ENCODE measurements at places on chromosomes 3 and 15.

- no peak for DNase-seq
These were observed 15.3 kb downstream of the DPH6 start for GRCh38 chr15:35530698-35531097.

DNA sequence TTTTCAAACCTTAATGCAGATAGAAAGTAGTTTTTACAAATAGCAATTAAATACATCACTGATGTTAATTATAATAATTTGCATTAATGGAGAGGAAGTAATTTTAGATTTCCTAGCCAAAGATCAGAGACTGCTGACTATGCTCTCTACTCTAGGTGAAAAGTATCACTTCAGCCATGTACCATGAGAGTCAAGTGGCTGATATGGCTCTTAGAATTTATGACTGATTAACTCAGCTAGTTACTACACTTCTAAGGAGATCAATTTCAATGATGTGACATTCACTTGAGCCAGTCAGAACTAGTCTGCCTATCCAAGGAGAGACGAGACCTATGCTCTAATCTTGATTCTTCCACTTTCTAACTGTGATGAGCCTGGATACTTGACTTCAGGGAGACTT lies 405.7 kb upstream of the RORA start:
- DNase-seq: no peak

- no peak for DNase-seq
These were observed 1.2 kb upstream of the HYAL1 start for GRCh38 chr3:50304601-50305000.

GRCh38 chr3:49868862-49869466 lies 742 bp downstream of the CAMKV start:
- DNase-seq: no peak

GRCh38 chr3:36219398-36219797 lies 160.9 kb upstream of the STAC start:
- DNase-seq: no peak

DNA sequence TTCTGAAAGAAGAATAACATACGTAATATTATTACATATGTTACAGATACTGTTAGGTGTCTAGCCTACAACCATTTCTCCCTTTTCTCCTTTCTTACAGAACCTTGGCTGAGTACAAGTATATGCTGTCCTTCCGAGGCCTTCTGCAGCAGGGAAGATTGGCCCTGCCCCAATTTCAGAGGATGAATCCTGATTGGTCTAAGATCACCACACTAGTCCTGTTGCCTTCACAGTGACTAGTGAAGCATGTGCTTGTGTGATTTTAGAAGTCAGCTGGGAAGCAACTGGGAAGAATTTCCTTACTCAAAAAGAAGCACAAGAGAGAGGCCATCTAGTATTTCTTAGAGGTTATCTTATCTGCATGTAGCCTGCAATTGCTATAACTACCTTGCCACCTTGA lies 30.6 kb upstream of the MECOM start:
- no peak for DNase-seq

DNA sequence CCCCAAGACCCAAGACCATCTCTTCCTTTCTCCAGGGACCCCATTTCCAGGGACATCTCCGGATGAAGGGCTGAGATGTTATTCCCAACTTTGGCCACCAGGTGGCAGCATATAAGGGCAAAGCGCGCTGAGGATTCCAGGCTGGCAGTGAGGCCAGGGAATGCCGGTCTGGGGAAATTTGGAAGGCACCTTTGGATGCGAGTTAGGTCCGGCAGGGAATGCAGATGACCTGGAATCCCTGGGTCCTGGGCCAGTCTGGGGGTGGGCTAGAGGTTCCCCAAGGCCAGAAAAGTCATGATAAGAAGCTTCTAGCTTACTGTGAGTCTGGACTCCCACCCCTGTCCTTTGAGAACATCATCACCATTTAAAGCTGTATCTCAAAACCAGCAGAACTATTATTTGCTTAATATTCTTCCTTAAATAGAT lies 1.6 kb upstream of the CHST13 start:
- DNase-seq: peak; percentile 42

DNA sequence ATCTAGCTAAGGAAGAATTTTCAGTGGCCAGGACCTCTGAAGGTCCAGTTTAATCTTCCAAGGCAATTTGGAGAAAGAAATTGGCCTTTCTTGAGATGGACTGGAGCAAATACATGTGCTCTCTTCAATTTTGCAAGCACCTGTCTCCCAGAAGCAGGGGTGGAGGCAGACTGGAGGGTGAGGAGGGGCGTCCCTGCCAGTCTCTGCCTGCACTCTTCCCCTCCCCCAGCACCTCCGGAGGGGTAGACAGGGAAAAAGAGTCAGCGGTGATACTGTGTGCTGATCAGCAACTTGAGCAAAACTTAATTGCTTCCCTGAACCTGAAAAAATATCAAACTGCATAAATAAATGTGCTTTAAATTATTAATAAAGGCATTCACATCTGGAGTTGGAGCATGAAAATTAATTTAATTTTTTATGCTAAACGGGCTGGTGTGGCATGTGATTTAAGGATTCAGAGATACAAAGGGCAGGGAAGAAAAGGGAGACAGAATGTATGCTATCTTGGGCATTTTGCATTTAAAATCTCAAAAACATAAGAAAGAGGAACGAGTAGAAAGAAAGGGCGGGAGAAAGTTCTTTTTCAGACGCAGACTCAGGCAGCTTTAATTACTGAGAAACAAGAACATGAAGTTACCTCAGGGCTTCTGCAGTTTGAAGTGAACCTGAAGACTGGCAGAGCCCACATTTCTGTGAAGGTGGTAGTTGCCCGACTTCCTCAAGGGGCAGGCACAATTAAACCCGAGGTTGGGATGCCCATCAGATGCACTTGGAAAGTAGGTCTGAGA lies 319.7 kb downstream of the UACA start:
- no peak for DNase-seq

All from T-cell (primary cell).